ENCODE measurements at places on chromosomes 6 and 20.

DNA sequence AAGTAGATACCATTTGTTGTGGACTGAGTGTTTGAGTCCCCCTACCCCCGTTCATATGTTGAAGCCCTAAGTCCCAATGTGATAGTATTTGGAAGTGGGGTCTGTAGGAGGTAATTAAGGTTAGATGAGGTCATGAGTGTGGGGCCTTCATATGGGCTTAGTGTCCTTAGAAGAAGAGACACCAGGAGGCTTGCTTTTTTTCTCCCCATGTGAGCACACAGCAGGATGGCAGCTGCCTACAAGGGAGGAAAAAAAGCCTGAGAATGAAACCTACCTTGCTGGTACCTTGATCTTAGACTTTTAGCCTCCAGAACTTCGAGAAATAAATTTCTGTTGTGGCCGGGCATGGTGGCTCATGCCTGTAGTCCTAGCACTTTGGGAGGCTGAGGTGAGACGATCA is 67.9 kb upstream of the TULP4 start:
- no peak for DNase-seq

- DNase-seq: no peak
These were observed 32.6 kb downstream of the UTRN start for GRCh38 chr6:144317736-144318135.

- no peak for DNase-seq
These were observed 78.0 kb downstream of the PTPN1 start for GRCh38 chr20:50588034-50588736.

DNA sequence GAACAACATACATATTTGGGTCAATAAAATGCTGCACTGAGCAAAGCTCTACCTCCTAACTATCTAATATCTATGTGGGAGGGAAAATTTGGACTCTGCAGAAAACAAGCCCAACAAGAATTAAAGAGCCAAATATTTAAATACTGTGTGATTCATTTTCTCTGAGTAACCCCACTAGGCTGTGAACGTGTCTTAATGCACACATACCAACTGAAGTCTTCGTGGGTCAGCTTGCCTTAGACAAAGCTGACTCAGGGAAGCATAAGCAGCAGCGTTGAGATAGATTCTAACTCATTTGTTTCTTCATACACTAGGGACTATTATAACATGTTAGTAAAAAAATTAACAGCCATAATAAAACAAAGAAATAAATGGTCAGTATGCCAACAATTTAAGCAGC is 114.3 kb downstream of the GJA1 start:
- DNase-seq: no peak

GRCh38 chr6:14091339-14091978 is 26.1 kb upstream of the CD83 start:
- DNase-seq: no peak

- DNase-seq: no peak
These were observed 223.5 kb upstream of the ID4 start for GRCh38 chr6:19613678-19614077.

DNA sequence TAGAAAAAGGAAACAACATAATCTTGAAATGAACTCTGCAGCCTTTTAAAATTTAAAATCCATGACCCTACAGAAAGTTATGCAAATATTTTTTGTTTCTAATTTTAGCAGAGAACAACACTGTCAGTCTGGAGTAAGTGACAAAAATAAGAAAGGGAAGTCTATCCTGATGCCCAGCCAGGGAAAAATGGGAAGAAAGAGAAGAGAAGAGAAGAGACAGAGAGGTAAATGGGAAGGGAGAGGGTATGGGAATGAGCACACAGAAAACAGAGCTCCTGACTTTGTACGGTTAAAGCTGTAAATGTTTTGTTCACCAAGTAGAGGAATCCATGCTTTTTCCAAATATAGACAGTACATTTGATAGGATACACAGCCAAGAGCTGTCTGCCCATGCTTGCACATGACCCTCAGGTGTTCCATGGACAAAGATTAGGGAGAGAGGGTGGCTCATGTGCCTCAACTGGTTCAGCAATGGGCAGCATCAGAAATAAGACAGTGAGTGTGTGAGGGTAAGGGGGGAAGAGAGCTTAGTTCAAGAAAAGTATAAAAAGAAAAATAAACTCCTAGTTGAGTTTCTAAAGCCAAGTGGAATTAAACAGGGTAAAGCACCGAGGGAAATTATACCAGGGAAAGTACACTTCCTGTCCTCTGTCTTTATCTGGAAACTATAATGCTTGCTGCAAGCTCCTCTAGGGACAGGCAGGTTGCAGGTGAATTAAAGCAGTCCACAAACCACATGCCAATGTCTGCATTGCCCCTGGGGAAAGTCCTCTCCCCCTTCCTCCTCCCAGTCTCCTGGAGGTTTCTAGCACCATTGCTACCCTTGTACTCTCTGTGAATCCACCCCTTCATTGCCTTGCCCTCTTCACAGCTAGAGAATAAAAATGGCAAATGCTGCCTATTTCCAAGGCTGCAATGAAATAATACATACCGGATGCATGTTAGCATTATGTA is 30.0 kb downstream of the MAP3K5 start:
- DNase-seq: no peak

- peak; percentile 22 for DNase-seq
These were observed 14.2 kb upstream of the FAM162B start for GRCh38 chr6:116779573-116780164.

- peak; percentile 11 for DNase-seq
These were observed 275.0 kb upstream of the SPTLC3 start for GRCh38 chr20:12733811-12734210.

GRCh38 chr20:32395066-32395465 is 36.9 kb downstream of the ASXL1 start:
- DNase-seq: no peak

DNA sequence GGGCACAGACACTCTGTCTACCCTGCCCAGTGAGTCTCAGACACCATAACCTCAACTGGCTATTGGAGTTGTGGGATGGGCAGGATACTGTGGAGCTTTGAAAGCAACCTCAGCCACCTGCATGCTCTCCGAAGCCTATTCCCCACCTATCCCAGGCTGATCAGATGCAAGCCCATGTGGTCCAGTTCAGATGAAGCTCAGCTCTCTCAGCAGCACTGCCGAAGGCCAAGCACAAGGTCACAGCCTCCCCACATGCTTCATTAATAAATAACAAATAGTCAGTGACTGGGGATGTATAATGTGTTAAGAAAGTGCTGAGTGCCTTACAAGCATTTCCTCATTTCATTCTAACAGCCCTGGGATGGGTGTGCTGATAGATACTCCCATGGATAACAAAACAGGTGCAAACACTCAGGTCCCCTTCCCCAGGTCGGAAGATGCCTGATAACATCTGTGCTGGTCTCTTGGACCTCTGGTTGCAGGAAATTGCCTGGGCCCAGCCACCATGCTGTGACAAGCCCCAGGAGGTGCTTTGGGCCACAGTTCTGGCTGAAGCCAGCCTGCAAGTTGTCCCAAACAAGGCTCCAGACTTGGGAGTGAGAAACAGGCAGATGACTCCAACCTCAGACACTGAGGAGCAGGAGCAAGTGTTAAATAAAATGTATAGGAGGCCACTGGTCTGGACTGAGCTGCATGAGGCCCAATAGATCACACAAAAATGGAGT is 3.7 kb downstream of the ACSS1 start:
- no peak for DNase-seq
